Ovary (tissue), 10 donors: ENCODE measurements at places on chromosomes 3 and 15. TPM values are rescaled to one million over a fixed set of nuclear protein-coding genes. Genes with fewer than 3 reads are reported as not detected.

DNA sequence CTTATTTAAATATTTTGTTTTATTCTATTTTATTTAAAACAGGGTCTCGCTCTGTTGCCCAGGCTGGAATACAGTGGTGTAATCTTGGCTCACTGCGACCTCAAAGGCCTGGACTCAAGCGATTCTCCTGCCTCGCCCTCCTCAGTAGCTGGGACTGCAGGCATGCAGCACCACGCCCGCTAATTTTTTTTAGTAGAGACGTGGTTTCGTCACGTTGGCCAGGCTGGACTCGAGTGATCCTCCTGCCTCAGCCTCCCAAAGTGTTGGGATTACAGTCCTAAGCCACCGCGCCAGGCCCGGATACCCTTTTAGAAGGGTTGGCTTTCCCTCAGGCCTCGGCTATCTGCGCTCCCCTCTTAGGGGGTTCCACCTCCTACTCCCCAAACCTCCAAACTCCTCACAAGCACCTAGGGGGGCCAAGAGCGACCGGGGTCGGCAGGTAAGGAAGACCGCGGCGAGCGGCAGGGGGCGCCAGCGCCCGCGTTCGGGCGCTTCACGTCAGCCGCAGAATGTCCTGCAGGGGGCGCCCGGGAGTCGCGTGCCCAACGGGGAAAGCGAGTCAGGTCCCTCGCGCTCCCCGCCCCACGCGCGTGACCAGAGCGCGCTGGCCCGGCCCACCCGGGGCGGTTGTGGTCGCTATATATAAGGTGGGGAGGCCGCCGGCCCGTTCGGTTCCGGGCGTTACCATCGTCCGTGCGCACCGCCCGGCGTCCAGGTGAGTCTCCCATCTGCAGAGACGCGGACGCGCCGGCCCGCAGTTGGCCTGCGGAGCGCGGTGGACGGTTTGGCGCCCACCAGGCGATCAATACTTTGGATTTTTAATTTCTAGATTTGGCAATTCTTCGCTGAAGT lies 51.8 kb upstream of the GATM start:
- DNase-seq: peak; percentile 76

DNA sequence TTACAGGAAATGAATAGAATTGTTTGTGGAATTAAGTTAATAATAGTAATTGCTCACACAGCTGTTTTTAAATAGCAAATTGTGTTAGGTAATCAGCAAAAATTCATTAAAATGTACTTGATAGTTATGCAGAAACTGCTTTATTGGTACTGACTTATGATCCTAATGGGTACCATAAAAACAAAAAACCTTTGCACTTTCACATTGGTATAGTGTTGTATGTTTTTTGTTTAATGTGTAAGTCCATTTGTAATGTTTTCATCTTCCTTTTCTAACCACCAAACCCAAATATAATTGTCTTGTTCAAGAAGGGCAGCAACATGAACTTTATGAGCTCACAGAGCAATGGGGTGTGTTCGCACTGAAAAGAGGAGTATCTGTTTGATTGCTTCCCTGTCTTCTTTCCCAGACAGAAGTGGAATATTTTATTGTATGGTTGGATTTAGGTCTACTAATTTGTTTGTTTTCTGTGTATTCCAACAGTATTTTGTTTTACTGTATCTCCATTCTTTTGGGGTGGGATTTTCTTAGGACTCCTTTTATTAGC lies 135.8 kb downstream of the TCF12 start:
- no peak for DNase-seq

GRCh38 chr3:105807146-105807545 lies 61.7 kb downstream of the CBLB start:
- no peak for DNase-seq

GRCh38 chr3:53744351-53744750 lies 101.9 kb downstream of the CHDH start:
- DNase-seq: no peak

Gene ADAMTS7
- total RNA-seq: 8.5 TPM

- no peak for DNase-seq
Measured at GRCh38 chr3:4758249-4758860, 220.9 kb upstream of the BHLHE40 start.
